ENCODE measurements at places on chromosomes 6 and 20. TPM values are rescaled to one million over a fixed set of nuclear protein-coding genes. Genes with fewer than 3 reads are reported as not detected.

DNA sequence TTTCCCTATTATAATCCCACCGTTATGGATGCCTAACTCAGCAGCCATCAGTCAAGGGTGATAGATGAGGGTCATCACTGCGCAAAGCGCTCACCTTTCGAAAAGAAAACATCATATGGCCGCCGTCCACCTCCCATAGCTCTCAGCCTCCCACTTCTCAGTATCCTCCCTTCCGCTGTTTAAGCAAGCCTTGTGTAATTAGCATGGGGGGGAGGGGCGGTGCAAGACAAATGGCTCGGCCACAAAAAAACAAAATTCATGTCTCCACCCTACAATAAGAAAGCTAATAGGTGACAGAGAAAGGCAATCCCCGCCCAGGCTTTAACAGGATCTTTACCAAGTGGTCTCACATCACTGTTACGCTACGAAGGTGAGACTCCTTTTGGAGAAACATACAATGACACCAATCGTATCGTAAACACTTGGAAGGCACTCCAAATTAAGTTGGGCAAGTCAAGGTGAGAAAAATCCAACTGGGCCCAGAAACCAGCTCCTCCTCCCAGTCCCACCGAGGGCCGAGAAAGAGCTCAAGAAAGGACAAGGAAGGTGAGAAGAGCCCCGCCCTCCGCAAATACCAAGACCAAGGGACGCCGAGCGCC lies 645 bp downstream of the DDX39B start:
- H3K27ac ChIP-seq = peak overlapping the region; percentile 97
- H3K27me3 ChIP-seq = no peaks in the 10 kb centered on the region
- H3K4me1 ChIP-seq = peaks cover 30% of the 10 kb centered on the region
- DNase-seq = no peak

GRCh38 chr6:44333942-44334341 lies 8.5 kb upstream of the SPATS1 start:
- no peak overlapping the region for H3K4me3 ChIP-seq
- H3K4me1 ChIP-seq = no peaks in the 10 kb centered on the region
- no peaks in the 10 kb centered on the region for H3K27me3 ChIP-seq
- no peak overlapping the region for H3K27ac ChIP-seq
- DNase-seq = no peak

GRCh38 chr6:104956731-104957294 lies at the start of gene LIN28B:
Gene LIN28B, plus strand, starts transcription at chr6:104957107. Its CDS starts 144 bp downstream, at chr6:104957251.
- no peaks in the 10 kb centered on the region for H3K4me1 ChIP-seq
- H3K27ac ChIP-seq = no peak within 1 kb of the TSS
- peak; percentile 13 for DNase-seq

DNA sequence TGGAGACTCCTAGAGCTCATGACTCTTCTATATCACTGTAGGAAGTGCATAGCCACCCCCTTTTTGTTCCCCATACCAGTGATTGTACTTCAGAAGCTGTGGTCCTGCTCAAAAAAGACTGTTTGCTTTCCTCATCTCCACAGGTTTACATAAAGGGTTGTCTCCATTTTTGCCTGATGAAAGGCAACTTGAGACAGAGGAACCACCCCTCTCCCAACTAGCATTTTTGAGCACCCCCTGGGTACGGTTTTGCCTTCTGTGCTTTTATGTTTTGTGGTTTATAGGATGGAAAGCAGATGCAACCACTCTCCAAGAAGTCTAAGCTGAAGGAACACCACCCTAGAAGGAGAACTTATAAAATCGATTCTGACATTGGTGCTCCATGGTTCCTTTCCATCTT lies 127.7 kb upstream of the SUPT3H start:
- no peak overlapping the region for H3K27ac ChIP-seq
- H3K27me3 ChIP-seq = no peaks in the 10 kb centered on the region
- H3K4me3 ChIP-seq = no peak overlapping the region
- H3K36me3 ChIP-seq = no peaks in the 10 kb centered on the region
- no peaks in the 10 kb centered on the region for H3K4me1 ChIP-seq

DNA sequence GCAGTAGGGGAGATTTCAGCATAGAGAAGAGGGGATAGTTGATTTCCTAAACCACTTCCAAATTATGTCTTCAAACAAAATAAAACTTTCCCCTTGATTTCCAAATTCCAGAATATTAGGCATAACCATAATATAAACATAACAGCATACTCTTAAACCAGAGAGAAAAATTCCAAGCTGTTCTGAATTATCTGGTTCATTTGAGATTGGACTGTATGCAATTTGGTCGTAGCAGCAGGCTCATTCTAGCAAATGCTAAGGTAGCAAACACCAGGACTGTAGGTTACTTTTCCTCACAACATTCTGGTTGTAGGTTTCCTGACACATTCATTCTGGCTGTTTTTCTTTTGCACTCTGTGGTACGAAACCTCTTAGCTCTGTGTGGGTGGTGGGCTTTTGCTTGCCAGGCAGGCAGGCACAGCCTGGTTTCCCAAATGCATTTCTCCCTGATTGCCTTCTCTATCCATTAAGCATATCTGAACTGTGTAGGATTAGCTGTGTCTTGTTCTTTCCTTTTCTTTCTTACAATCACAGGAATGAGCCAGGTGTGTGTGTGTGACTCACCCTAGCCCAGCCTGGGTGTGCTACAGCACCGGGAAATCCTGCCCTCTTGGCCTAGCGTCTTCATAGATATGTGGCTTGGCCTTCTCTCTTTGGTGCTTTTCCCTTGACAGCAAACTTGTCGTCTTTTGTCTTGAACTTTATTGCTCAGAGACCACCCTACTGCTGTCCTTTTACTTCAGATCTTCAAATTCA lies 77.1 kb downstream of the JARID2 start:
- H3K4me1 ChIP-seq = peaks cover 57% of the 10 kb centered on the region
- no peak for DNase-seq
- no peaks in the 10 kb centered on the region for H3K27me3 ChIP-seq
- H3K36me3 ChIP-seq = no peaks in the 10 kb centered on the region

SLC32A1 gene
- polyA plus RNA-seq = 0.16 TPM

SYNDIG1 gene
- polyA plus RNA-seq = not detected

DNA sequence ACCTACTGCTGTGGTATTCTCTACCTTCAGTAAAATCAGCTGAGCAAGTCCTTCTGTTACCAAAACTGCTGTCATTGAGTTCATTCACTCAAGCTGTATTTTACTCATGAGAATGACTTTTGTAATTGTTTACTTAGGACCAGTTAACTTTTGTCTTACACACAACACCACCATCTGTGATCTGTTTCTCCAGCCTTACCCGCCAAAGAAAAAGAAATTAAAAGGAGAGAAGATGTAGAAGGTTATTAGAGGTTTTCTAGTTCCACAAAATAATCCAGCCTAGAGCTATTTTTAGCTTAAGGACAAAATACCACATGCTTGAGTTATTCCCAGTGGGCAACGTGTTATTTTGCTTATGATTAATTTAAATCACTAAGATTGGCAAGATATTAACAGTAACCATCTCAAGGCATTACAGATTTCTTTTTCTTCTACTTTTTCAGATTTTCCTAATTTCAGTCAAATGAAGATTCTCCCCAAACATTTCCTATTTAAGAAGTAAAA lies 38.2 kb downstream of the FAM8A1 start:
- H3K27ac ChIP-seq = no peak overlapping the region
- H3K4me3 ChIP-seq = no peak overlapping the region
- H3K36me3 ChIP-seq = peaks cover 62% of the 10 kb centered on the region
- no peaks in the 10 kb centered on the region for H3K27me3 ChIP-seq
- no peak for DNase-seq
- no peaks in the 10 kb centered on the region for H3K4me1 ChIP-seq

FHL5 gene
- not detected for polyA plus RNA-seq

USP49 gene
- polyA plus RNA-seq = 2.6 TPM

ID4 gene
- polyA plus RNA-seq = not detected

DNA sequence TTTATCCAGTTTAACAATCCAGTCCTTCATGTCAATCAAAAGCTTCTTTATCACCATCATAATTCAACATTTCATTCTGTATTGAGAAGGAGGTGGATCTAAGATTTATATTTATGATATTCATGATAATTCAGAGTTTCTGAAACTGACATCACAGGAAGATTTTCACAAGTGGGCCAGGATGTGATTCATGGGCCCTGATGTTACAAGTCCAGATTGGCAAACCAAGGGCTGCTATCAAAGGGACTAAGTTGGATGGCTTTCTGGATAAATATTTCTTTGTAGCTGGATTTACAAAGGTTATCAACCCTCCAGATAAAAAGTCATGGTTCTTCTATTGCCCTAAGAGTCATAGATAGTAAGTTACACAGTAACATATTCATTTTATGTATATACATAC lies 866.5 kb downstream of the KIF16B start:
- H3K4me1 ChIP-seq = no peaks in the 10 kb centered on the region
- no peak for DNase-seq
- H3K36me3 ChIP-seq = no peaks in the 10 kb centered on the region
- H3K27ac ChIP-seq = no peak overlapping the region

DNA sequence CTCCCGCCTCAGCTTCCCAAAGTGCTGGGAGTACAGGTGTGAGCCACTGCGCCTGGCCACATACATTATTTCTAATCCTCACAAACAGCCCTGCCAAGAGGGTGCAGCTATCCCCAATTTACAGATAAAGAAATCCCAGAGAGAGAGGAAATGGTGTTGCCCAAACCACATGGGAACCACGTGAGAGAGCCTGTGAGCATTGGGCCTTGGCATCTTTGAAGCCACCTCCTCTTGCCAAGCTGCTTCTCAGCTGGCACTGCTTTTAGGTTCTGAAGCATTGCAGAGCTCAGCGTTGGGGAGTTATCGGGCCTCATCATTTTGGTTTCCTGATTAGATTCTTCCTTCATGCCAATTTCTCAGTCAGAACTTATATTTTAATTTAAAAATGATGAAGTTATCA lies 80.3 kb downstream of the CTNNBL1 start:
- H3K4me1 ChIP-seq = peaks cover 44% of the 10 kb centered on the region
- H3K27me3 ChIP-seq = no peaks in the 10 kb centered on the region
- H3K36me3 ChIP-seq = peaks cover 8% of the 10 kb centered on the region

LKAAEAR1 gene
- polyA plus RNA-seq = not detected

- no peak overlapping the region for H3K4me3 ChIP-seq
- H3K27ac ChIP-seq = no peak overlapping the region
- H3K36me3 ChIP-seq = peaks cover 3% of the 10 kb centered on the region
Observed at GRCh38 chr6:121285041-121285440, 49.2 kb downstream of the TBC1D32 start.

GRCh38 chr20:63973636-63974401 lies 4.1 kb upstream of the ZNF512B start:
- H3K36me3 ChIP-seq = peaks cover 2% of the 10 kb centered on the region
- H3K4me1 ChIP-seq = peaks cover 20% of the 10 kb centered on the region
- DNase-seq = peak; percentile 83
- no peak overlapping the region for H3K27ac ChIP-seq
- no peak overlapping the region for H3K4me3 ChIP-seq
